Dermis microvascular lymphatic vessel endothelial cell (primary cell): ENCODE measurements at places on chromosomes 2 and 18.
A peak's percentile ranks its signal among the peaks of the same experiment; 100 is the strongest.

- DNase-seq, result peak; percentile 57
Observed at GRCh38 chr2:170813611-170814532, 2.8 kb upstream of the GAD1 start.

GRCh38 chr18:55163550-55163949, 204.3 kb upstream of the CCDC68 start:
- DNase-seq, result no peak

DNA sequence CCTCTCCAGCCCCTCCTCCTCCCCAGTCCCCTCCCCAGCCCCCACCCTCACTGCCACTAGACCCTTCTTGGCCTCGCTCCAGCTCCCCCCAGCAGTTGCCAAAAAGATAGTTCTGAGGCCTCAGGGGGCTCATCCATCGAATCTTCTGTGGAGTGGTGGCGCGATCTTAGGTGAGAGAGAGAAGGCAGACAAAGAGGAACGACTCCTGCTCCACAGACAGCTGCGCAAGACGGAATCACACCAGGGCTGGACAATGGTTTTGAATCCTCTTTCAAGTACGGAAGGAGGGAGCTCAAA, 68.1 kb downstream of the LAMA3 start:
- DNase-seq, result no peak

DNA sequence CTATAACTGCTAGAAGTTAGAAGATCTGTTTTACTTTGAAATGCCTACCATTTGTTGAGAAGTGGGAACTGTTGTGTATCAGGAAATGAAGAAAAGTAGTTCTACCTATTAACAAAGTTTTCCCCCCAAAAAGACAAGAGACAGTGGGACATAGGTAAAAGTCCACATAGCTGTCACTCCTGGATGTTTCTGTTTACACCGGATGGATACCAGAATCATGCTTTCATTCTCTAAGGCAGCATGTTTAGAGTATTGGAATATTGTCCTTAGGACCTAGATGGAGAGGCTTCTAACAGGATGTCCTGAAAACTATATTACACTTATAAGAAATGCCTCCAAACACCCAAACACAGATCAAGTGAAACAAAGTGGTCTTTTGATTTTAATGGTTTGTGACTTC, 143.1 kb downstream of the MCFD2 start:
- no peak for DNase-seq

GRCh38 chr18:79518683-79519128, 123.0 kb downstream of the NFATC1 start:
- DNase-seq, result no peak

GRCh38 chr2:122856696-122857095, 1101.2 kb downstream of the TSN start:
- DNase-seq, result no peak

GRCh38 chr2:240298803-240299709, 136.4 kb upstream of the GPC1 start:
- DNase-seq, result no peak

- DNase-seq, result no peak
Observed at GRCh38 chr18:22387787-22388186, 29.9 kb downstream of the CTAGE1 start.

DNA sequence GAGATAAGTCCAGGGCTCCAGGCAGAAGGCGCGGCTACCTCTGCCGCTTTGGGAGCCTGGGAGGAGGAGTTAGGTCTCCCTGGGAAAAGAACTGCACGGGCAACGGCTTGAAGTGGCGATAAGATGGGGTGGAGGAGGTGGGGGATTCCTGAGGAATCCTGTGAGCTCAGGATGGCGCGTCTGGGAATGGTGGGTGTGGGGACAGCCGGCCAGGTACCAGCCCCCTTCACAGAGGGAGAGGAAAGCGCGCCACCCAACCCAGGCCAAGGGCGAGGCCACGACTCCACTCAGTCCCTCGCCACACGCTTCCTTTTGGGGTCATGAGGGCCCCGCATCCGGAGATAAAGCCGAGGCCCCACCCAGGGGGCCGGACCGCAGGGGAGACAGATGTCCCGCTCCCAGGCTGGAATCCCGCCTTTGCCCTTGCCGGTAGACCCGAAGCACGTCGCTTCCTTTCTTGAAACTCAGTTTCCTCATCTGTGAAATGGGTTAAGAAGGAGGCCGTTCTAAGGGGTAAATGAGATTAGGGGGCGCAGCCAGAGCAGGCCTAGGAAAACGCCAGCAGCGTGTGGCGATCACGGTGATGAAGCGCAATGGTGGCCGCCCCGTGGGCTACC, 1.7 kb upstream of the CTDSP1 start:
- DNase-seq, result no peak

GRCh38 chr2:25418944-25419677, 77.4 kb upstream of the DNMT3A start:
- no peak for DNase-seq

- peak; percentile 50 for DNase-seq
Observed at GRCh38 chr18:2223849-2224248, 347.5 kb downstream of the METTL4 start.

DNA sequence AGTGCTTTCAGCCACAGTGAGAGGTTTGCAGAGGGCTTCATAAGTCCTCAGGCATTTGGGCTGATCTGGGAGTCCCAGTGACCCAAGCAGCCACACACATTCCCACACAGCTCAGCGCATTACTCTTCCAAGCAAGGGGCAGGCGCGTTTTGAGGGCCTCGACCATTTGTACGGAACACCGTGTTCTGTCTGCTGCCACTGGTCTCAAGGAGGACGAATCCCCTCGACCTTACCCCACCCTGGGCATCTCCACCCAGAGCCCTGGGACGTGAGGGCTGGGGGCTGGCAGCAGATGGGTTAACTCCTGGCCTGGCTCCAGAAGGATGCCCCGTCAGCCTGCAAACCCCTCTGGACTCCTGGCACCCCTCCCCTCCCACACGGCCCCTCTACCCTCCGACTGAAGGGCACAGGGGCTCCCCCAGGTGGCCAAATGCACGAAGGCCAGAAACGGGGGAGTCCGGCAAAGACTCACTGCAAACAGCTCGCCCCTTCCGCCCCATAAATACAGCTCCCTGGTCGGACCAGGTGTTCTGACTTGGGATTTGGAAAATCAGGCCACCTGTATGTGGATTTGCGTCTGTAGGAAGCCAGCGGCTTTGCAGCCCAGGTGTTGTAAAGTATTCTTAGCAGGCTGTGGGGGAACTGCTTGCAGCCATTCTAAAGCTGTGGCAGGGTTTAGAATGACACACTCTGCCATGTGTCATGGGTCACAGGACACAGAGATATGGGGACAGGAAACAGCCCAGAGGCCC, 33.6 kb upstream of the PTMA start:
- peak; percentile 58 for DNase-seq

DNA sequence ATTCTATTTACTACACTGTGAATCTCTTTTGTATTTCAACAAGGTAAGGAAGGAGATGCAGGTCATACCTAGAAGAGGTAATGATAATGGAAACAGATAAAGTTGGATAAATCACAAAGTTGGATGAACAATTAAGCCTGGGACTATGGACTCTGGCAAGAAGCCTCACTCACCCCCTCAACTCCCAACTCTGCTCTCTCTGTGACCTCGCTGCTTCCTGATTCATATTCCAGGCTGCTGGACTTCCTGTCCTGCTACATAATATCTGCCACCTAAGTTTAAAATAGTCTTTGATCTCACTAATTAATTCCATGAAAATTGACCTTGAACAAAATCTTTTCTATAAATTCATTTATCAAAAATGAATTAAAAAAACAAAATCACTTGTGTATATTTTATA, 215.3 kb downstream of the CALCRL start:
- DNase-seq, result peak; percentile 46

DNA sequence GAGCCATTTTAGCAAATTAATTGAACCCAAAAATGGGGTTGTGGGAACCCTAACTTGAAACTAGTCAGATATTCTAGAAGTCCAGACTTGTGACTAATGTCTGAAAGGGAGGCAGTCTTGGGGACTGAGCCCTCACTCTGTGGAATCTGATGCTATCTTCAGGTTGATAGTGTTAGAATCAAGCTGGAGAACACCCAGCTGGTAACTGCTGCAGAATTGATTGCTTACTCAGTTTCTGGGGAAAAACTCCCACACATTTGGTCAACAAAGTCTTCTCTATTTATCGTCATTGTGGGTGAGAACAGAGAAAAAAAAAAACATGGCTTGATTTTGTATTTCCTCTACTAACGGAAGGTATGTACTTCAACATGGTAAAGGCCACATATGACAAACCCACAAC, 1925.8 kb upstream of the CELF4 start:
- DNase-seq, result no peak

GRCh38 chr18:79513381-79514081, 117.8 kb downstream of the NFATC1 start:
- no peak for DNase-seq

DNA sequence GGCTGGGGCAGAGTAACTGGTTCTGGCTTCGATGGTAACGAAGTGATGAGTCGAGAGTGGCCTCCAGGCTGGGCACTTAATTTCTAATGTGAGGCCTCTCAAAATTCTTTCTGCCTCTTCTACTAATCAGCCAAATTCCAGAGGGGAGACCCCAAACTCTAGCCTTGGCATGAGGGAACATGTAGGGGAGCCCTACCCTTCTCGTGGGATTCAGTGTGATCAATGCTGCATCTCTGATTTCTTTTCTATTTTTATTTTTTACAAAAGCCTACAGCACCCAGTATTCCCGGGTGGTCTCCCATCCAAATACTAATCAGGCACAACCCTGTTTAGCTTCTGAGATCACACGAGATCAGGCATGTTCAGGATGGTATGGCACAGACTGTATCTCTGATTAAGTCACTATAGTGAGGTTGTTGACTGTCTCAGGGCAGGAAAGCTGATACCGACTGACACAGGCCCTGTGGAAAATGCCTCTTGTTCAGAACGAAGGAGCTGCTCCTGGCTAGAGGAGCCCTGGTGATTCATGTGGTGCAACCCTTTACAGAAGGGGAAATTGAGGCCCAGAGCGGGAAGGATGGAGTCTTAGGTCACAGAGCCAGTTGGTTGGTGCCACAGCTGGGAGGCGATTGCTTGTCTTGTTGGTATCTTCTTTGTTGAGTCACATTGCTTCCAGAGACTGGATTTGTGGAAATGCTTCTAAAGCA, 126.3 kb upstream of the HS6ST1 start:
- no peak for DNase-seq

DNA sequence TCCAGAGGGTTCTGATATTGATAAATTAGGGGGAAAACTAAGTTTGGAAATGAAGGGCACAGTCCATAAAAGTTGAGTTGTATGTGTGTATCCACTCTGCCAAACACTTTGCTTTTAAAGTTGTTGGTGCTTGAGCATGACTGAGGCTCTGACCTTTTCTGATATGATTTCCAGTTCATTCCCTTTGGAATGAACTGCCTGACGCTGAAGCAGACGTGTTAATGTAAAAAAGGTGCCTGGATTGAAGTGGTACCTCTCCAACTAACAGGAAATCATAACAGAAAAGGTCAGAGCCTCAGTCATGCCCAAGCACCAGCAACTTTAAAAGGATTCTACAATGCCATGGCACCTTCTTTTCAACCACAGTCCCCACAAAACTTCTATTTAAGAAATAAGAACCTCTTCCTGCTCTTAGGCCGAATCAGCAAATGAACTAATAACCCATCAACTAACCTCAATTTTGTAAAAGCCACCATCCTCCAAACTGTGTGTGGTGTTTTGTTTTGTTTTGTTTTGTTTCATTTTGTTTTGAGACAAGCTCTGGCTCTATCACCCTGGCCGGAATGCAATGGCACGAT, 52.6 kb downstream of the MEMO1 start:
- no peak for DNase-seq

- no peak for DNase-seq
Observed at GRCh38 chr2:75003276-75003675, 44.8 kb downstream of the POLE4 start.

- DNase-seq, result no peak
Observed at GRCh38 chr2:74763962-74764428, 69.9 kb upstream of the HK2 start.

- peak; percentile 14 for DNase-seq
Observed at GRCh38 chr18:24014986-24015638, 558 bp downstream of the TTC39C start.

- DNase-seq, result peak; percentile 65
Observed at GRCh38 chr18:62131301-62131909, 55.5 kb downstream of the PIGN start.

- no peak for DNase-seq
Observed at GRCh38 chr2:31764169-31764568, 183.4 kb upstream of the SRD5A2 start.

DNA sequence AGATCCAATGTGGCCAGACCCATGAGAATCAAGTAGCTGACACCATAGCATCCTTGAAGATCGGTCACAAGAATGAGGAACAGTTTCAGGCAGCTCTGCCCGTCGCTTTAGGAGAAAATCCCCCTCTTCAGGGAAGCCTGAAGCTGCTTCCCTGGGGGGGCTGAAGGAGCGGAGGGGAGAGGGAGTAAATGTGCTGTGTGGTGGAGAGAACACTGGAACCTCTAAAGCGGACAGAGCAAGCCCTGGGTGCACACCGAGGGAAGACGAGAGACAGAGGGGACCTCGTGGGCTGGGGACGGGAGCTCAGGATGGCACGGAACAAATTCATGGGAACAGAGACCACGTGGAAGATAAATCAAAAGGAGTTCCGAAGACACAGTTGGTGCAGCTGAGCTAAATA, 154.3 kb downstream of the NDUFA10 start:
- no peak for DNase-seq

GRCh38 chr2:72678024-72678423, 147.8 kb downstream of the EXOC6B start:
- no peak for DNase-seq

- no peak for DNase-seq
Observed at GRCh38 chr2:191311-192190, 72.3 kb downstream of the SH3YL1 start.

GRCh38 chr2:64492272-64492671, 31.9 kb upstream of the AFTPH start:
- DNase-seq, result peak; percentile 55

GRCh38 chr18:12630136-12630535, 27.8 kb downstream of the SPIRE1 start:
- no peak for DNase-seq

DNA sequence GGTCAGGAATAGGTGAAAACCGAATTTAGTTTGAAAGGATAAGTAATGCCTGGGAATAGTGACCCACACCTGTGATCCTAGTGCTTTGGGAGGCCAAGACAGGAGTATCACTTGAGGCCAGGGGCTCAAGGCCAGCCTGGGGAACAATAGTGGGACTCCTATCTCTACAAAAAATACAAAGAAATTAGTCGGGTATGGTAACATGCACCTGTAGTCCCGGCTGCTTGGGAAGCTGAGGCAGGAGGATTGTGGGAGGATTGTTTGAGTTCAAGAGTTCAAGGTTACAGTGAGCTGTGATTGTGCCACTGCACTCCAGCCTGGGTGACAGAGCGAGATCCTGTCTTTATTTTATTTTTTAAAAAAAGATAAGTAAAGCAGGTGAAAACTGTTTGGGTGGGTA, 3.8 kb upstream of the MYO1B start:
- no peak for DNase-seq
